Panc1 (cell line): ENCODE measurements at places on chromosomes 16 and 17. TPM values are rescaled to one million over a fixed set of nuclear protein-coding genes. Genes with fewer than 3 reads are reported as not detected.

Gene IL21R
- total RNA-seq: 0.10 TPM

Gene KRT25
- not detected for total RNA-seq

Gene SULT1A2
- total RNA-seq: not detected

- DNase-seq: no peak
Measured at GRCh38 chr16:58948244-58948643, 214.1 kb upstream of the GOT2 start.

DNA sequence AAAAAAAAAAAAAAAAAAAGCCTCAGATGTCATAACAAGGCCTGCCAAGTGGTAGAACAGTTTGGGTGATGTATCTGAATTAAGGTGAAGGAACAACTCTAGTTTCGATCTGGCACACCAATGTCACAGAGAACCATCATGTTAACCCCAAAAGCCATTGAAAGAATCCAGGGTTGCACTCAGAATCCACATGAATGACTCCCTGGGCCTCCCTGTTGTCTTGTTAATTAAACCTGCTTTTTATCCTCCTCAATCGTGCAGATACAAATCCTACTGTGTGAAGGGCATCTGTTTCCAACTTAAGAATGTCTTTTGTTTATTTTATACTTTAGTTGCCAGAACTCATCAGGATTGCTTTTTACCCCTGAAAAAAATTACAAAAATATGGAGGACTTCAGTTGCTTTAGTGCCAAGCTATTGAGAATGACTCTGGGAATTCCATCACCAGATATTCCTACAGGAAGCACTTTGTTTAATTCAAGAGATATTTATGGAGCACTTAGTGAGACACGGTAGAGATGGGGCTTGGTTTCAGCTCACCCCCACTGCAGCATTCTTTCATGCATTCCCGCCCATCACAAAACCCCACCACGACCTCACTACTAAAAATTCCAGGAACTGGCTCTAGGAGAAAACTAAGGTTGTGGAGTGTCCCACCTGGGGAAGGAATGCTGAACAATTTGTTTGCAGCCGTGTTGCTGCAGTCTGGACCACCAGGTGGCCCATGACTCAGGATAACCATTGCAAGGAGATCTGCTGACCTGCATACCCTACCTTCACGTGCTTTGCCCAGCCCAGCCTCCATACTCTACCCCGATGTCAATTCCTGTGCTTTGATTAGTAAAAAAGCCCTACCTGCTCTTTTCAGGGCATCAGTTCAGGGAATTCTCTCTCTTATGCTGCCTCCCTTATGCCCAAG is 63.8 kb upstream of the GPRC5B start:
- DNase-seq: no peak

GRCh38 chr16:19213885-19214284 is 45.8 kb downstream of the SYT17 start:
- DNase-seq: no peak
